AG09319 (cell line): ENCODE measurements at places on chromosomes 2 and 18.

GRCh38 chr18:63105636-63106316, 213.8 kb downstream of the BCL2 start:
- DNase-seq: no peak

GRCh38 chr2:216495656-216496055, 3.0 kb upstream of the RPL37A start:
- DNase-seq: no peak

DNA sequence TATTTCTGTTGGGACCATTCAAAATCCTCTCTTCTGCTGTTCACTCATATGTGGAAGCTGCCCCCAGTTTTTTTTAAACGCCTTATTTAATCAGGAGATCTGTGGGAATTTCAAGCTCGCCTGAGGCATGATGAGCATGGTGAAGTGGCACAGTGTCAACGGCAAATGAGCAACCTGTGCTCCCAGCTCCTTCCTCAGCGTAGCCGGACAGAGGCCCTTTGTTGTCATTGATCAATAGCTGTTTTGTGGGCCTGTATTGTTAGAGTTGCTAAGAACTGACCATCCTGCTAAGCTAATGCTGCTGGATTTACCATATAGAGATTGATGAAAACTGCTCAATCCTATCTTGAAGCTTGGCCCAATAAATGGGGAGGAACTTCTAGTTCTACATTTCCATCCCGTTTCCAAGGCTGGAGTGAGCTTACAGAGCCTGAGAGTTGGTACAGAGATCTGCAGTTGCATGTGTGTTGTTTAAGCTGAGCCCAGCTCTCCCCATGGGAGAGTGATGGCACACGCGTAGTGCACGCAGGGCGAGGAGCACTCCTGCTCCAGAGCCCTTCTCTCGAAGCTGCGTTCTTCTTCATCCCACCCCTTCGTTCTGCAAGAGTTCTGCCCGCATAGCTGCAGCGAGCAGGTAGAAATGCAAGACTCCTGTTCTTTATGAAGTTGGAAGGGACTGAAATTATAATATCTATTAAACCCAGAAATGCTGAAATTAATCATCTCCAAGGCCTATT, 108.8 kb downstream of the RTN4 start:
- no peak for DNase-seq

- no peak for DNase-seq
Observed at GRCh38 chr2:1864981-1865421, 120.7 kb upstream of the PXDN start.

DNA sequence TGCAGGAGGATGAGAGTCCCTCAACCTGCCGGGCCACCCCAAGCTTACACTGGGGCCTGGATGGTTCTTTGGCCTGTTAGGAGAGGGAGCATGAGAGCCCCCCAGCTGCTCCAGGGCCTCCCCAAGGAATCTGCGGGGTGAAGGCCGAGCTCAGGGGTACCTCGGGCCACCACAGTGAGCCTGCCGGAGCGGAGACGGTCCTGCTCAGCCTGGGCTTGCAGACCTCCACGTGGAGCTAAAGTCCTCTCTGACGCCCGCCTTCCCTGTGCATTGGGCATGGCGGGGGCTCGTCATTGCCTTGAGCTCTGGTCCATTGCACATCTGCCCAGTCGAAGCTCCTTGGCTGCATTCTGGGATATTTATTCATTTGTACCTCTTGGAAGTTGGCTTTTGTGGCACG, 62.7 kb downstream of the ASB1 start:
- DNase-seq: no peak
